Adrenal gland (tissue), 19 donors: ENCODE measurements at places on chromosomes 3 and 15.

GRCh38 chr3:122927726-122928125 is 99.8 kb downstream of the SEMA5B start:
- DNase-seq: no peak

GRCh38 chr3:45167011-45167911 is 21.1 kb upstream of the CDCP1 start:
- peak; percentile 71 for DNase-seq

DNA sequence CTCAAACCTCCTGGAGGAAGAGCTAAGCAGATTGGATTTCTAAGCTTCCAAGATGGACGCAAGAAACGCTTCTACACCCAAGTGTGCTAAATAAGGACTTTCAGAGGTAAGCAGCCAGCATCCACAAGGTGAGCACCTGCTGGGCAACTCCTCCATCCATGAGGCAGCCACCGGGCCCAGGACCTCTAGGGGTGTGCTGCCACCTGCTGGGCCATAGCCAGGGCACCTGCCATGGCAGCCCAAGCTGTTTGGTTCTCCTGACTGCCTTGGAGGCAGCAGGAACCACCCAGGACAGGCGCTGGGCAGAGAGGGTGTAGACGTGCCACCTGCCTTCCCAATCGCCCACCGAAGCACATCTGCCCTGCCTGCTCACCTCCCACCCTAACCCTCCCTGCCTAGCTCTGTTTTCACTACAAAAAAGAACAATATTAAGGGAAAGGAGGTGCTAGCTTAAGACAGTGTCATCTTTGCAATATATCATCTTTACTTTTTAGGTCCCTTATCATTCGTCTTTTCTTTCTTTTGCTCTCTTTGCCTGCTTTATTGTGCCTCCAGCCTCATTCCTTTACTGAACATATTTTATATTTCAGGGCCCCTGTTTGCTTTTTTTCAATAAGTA is 12.9 kb downstream of the C15orf62 start:
- DNase-seq: peak; percentile 81

DNA sequence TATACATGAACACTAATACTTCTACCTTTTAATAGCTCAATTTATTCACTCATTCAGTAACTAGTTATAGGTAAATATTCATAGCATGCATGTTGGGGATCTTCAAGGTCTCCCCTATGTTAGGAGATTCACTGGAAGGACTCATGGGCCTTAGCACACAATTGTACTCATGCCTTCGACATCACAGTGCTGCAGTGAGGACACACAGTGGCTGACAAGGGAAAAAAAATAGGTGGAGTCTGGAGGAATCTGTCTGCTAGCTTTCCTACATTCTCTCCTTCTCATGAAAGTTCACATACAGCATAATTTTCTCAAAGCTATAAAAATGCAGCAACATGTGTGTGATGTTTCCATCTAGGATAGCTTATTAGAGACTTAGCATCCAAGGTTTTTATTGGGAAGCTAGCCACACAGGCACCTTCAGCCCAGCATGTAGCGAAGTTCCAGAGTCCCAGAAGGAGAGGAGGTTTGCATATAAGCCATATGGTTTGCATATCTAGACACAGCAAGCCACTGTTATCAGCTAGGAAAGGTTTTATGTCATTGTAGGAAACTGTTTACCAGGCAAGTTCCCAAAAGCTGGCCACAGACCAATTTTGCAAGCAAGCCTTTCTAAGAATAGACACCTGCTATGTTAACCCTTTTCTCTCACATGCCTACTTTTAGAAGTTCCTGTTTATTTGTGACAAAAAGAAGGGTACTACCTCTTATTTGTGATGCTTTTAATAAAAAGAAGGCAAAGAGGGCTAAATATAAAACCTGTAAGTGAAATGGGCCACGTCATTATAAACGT is 46.4 kb downstream of the MORC1 start:
- no peak for DNase-seq

DNA sequence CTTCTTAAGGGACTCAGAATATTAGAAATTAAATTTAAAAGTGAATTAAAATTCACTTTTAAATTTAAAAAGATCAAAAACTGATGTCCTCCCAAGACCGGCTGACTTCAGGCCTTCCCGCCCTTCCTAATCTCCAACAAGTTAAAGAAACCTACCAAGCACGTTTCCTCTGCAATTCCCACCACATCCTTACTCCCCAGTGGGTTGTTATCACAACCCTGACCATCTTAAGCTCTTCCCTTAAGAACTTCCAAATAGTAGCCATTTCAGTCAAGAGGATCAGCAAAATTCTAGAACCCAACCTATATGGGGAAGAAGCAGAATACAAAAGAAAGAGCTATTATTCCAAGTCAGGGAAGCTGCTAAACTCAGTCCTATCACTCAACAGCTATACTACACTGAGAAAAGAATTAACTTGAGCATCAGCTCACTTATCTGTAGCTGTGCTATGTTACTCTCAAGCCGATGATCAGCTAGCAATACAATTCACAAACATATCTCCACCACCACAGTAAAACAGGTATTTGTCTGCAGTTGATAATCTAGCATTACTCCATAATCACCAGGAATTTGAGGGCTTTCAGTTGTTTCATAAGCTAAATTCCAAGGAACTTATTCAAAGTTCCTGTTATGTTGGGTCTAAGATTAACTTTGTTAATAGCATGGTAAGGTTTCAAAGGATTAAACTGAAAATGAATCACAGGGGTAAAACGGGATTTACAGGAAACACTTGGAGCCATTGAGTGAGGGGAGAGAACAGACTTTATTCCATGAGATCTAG is 14.3 kb downstream of the ABCC5 start:
- DNase-seq: no peak

- no peak for DNase-seq
Measured at GRCh38 chr15:67137951-67138848, 72.8 kb downstream of the SMAD3 start.

GRCh38 chr15:83762367-83762766 is 108.4 kb downstream of the ADAMTSL3 start:
- no peak for DNase-seq

DNA sequence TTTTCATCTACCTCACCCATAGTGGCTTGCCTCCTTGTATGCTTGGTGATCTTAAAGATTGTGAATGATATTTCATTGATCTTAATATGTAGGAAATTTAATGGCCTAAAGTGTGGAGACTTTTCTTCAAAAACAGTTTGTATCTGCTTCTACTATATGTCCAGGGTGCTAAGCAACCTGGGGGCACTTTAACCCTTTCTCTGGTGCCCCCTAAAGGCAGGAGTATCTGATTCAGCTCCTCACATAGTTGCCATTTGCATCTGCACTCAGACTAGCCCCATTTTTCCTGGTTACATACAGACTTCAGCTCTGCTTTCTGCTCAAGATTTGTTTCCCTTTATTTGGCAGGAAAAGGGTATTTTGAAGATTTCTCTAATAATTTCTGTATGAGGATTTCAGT is 5.2 kb upstream of the PFN2 start:
- no peak for DNase-seq

DNA sequence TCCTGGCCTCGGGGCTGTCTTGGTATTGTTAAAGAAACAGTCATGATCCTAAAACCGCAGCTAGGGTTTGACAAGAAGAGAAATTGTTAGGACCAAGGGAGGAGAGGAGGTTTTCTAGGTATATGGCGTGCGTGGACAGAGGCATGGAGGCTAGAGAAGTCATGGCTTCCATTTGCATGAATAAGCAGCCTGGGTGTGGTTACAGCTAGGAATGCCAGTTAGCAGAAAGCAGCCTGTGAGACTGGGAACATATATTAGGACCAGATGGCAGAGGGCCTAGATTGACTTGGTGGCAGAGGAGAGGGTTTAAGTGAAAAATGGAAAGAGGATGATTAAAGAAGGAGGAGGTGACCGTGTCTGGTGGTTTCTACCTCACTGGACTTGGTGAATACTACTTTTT is 573.6 kb upstream of the ARRDC4 start:
- DNase-seq: no peak

DNA sequence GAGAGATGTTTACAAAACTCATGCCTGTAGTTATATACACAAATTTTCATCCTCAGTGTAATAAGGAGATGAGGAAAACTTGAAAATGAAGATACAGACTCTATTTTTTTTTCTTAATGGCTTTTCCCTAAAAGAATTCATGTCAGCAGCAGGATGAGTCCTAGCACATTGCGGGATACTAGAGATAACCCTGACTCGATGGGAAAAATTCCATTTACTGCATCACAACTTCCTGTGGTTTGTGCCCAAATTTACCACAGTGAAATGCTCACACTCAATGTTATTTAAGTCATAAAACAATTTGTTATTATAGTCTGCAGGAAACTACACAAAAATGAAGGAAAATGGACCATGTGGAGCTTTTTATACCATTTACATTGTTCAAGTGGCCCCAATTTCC is 581.9 kb upstream of the ZNF717 start:
- DNase-seq: no peak

DNA sequence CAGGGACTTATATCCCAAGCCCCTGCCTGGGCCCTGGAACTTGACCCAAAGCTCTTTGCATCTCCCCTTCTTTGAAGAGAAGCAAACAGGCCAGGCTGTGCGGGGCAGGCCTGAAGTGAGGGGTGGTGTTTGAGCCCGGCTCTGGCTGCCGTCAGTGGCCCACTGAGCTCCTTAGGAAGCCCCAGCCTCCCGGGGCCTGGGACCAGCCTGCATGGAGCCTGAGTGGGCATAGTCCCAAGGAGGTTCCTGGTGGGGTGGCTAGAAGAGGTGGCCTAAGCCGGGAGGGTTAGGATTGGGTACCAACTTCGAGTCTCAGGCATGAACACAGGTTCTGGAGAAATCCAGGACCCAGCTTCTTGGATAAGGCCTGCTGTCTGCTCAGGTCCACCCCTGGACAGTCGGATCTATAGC is 6.4 kb downstream of the TMIE start:
- peak; percentile 4 for DNase-seq

DNA sequence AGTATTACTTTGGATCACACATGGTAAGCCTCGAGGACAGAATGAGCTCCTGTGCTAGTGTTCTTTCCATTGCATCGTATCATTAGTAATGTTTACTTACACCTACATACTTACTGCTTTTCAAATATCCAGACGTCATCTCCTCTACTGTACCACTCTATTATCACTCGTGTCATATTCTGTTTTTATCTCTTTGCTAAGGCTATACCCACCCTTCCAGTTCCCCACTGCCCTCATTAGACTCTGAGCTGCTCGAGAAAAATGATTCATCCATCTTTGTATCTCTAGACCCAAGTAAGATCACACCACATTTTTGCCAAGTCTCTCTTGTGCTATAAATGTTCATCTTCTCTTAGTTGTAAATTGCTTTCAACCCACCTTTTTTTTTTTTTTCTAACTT is 245.7 kb downstream of the TIGIT start:
- DNase-seq: no peak

DNA sequence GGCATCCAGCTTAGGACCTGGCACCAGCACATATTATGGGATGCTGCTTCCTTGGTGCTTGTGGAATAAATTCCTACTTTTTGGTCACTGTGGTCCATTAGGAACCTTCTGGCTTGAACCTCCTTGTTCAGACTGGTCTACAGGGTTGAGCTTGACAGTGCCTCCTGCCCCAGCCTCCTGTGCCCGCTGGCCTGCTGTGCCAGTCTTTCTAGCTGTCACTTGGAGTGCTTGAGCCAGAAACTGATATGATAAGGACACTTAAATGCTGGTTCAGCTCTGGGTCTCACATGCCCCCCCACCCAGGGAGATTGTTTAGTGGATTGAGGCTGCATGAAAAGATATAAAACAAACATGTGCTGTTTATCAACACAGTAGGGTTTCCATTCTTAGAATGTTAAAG is 147.8 kb downstream of the SLCO3A1 start:
- DNase-seq: no peak

DNA sequence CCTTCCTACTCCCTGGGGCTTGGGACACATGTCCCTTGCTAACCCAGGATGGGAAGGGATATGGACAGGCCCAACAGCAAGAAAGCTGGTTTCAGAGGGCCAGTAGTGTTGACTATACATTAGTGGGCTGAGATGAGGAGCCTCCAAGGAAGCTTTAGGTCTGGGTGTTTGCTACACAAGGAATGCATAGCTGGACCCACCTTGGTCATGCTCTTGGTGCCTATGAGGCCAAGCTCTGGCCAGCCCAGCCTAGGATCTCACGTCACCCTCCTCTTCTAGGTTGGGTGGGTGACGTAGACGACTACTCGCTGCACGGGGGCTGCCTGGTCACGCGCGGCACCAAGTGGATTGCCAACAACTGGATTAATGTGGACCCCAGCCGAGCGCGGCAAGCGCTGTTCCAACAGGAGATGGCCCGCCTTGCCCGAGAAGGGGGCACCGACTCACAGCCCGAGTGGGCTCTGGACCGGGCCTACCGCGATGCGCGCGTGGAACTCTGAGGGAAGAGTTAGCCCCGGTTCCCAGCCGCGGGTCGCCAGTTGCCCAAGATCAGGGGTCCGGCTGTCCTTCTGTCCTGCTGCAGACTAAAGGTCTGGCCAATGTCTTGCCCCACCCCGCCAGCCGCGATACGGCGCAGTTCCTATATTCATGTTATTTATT is 653 bp upstream of the WDR6 start:
- DNase-seq: peak; percentile 66

DNA sequence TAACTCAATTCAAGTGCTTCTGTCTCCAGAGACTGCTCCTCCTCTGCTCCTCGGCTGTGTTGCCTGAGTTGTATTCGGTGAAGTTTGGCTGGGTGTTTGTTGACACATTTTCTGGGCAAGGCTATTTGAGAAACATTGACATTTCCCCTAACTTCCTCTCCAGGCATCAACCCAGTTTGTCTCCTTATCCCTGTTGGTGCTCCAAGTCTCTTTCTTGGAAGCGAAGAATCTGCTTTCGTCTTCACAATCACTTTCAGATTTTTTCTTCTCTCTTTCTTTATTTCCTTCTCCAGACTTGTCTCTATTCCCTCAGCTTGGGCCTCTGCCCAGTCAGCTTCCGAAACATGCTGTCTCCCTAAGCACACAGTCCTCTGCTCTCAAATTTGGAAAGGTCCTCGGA is 84.7 kb downstream of the ETV5 start:
- peak; percentile 13 for DNase-seq
